ENCODE measurements at places on chromosomes 6 and 20. TPM values are rescaled to one million over a fixed set of nuclear protein-coding genes. Genes with fewer than 3 reads are reported as not detected.

Gene KCNK5
- 0.09 TPM for total RNA-seq

Gene MTFR2
- 0.30 TPM for total RNA-seq

DNA sequence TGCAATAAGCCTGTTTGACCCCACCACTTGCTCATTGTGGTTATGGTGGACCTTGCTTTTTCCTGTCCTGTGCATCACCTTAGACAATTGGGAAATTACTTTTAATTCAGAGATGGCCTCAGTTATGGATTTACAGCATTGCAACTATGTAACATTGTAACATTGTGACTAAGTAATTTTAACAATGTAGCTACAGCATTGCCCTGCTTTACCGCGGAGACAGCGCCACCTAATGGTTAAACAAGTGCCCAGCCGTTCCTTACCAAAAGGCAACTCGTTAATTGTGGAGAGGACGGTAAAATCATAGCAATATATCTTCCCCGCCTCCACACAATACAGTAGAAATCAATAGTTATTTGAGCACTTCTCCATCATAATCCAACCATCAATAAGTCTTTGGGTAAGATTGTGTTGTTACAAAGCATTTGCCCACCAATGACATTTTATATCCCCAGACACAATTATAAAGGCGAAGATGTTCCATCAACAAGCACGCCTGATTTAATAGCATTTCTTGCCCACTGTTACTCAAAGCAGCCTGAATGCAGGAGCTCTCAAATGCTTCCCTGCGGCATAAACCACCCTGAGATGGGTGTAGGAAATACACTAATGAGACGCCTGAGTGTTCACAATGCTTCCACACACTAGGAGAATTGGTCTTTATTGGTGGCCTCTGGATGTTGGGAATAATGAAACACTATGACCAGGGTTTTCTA is 93.7 kb downstream of the PROKR2 start:
- no peak for DNase-seq

- DNase-seq, result no peak
Observed at GRCh38 chr20:14113416-14113815, 118.1 kb downstream of the MACROD2 start.

Gene NR2E1
- not detected for total RNA-seq

DNA sequence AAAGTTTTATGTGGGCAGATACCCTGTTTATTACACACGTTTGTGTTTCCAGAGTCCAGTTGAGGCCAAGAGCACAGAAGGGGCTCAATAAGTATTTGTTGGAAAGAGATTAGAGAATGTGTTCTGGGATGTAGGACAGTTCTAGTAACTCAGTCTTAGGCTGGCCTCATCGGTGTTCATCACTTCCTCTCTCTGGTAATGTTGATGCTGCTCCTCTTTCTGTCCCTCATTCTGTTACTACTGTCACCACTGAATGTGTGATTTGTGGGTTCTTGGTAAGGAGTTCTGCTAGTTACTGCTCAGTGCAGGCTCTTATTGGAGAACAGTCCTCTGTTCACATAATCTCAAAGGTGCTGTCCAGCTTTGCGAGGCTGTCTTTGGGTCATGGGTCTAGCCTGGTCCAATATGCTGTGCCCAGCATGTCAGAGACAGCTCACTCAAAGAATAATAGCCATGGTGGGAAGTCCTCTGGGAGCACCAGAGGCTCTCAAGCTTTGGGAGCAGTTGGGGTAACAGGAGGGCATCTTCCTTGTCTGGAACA is 1.3 kb downstream of the RFPL4B start:
- DNase-seq, result no peak

DNA sequence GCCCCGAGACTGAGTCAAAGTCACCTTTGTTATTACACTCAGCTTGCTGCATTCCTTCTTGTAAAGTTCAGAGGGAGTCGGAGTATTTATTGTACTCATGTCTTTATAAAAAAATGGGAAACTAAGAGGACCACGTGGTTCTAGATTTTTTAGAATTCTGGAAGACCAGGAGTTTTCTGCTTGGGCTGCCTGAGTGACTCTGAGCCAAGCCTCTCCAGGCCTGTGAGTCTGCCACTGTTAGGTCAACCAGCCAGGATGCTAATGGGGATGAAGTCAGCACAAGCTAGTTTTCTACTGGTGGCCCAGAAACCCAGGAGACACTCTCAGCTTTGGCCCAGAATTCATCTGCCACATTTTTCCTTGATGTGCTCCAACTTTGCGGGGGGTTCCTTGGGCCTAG is 453.5 kb upstream of the SULF2 start:
- DNase-seq, result no peak

GRCh38 chr6:33392595-33392948 is 949 bp downstream of the KIFC1 start:
- no peak for DNase-seq

- DNase-seq, result no peak
Observed at GRCh38 chr6:136979206-136979605, 57.1 kb downstream of the SLC35D3 start.

- DNase-seq, result no peak
Observed at GRCh38 chr6:15672291-15672690, 9.5 kb upstream of the DTNBP1 start.

Gene JAG1
- total RNA-seq, result 38.5 TPM

- no peak for DNase-seq
Observed at GRCh38 chr6:36609582-36609981, 15.4 kb downstream of the SRSF3 start.

Gene SRSF12
- 0.29 TPM for total RNA-seq

DNA sequence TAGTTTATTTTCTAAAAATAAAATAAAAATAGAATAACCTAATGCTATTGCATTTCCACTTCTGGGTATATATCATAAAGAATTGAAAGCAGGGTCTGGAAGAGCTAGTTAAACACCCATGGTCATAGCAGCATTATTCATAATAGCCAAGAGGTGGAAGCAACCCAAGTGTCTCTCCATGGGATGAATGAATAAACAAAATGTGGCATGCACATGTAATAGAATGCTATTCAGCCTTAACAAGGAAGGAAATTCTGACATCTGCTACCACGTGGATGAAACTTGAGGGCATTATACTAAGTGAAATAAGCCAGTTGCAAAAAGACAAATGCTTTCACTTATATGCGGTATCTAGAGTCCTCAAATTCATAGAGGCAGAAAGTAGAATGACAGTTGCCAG is 130.8 kb downstream of the TIAM2 start:
- no peak for DNase-seq

DNA sequence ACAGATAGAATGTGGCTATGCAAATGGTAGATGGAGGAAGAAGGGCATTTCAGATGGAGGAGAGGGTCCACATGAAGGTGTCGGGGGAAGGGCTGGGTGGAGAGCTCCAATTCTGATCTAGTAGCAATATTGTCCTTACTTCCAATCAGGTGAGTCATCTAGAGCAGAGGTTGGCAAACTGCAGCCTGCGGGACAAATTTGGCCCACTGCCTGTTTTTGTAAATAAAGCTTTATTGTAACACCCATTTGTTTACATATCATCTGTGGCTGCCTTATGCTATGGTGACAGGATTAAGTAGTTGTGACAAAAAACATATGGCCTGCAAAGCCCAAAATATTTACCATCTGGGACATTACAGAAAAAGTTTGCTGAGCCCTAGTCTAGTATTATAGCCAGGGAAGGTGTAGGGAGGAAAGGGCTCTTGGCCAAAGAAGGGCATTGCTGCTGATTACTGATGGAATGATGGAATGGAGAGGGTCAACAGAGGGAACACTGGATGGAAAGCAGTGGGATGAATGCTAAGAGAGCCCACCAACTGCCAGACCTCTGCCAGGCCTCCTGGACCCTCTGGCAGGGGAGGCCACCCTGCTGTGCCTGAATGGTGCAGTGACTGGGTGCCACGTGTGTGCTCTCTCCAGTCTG is 79.8 kb downstream of the SLC22A23 start:
- no peak for DNase-seq

- no peak for DNase-seq
Observed at GRCh38 chr6:13517116-13517515, 29.7 kb upstream of the GFOD1 start.

DNA sequence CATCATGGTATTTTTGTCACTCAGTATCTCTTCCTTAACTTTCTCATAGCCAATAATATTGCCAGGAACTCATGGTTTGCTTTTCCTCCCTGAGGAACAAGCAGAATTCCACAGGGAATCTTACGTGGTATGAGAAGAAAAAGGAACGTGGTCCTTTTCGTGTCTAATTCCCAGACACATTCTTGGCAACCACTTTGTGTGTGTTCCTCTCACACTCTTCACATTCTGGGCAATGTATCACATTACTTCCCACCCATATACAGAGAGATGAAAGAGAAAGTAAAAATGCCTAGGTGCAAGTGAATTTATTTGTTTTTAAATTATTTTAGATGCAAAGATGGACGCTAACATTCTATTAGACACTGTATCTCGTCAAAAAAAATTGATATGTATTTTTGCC is 102.7 kb downstream of the PTPRK start:
- DNase-seq, result no peak

DNA sequence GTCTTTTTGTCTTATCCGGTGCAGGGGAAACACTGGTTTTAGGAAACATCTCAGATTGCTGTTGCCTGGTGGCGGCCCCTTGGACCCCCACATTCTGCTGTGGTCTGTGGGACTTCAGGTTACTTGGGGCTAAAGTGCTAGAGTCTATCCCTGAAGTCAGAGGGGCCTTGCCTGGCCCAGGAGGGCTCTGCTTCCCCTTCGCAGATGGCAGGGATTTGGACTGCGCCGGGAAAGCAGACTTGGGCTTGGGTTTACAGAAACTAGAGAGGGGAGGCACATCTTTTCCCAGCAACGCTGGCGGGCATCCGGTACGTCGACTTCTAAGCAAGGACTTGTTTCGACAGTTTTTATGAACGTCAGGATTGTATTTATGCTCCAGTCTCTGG is 17.5 kb downstream of the ZNF217 start:
- no peak for DNase-seq

- DNase-seq, result no peak
Observed at GRCh38 chr20:57326667-57327455, 2.7 kb upstream of the SPO11 start.

DNA sequence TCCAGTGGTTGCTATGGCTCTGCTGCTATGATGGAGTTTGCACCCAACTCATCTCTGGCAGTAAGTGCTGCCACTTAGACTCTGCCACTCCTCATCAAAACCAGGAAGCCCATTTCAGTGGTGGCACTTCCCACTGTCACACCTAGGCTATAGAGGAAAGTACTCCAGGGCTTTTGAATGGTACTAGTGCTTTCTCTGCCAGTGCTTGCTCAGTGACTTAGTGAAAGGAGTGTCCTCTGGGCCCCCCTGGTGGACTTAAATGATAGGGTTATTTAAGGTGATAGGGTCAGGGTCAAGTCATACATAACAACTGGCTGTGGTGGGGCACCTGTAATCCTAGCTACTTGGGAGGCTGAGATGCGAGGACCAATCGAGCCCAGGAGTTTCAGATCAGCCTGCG is 22.8 kb downstream of the FITM2 start:
- no peak for DNase-seq

Gene C2
- 93.8 TPM for total RNA-seq

Gene KPNA5
- 12.5 TPM for total RNA-seq

DNA sequence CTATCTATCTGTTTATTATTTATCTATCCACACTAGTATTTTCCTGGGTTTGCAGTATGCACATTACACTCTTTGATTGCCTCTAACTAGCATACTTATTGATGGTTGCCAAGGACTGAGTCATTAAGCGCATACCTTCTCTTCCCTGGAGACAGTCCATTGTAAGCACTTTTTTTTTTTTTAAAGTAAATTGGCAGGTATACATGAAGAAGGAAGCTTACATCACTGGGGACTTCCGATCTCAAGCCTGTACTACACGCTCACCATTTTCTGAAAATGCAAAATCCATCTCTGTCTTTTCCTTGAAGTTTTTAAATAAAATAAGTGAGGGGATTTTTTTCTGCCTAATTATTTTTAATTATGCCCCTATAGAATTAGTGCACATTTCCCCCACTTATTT is 63.5 kb downstream of the HMGN3 start:
- no peak for DNase-seq

DNA sequence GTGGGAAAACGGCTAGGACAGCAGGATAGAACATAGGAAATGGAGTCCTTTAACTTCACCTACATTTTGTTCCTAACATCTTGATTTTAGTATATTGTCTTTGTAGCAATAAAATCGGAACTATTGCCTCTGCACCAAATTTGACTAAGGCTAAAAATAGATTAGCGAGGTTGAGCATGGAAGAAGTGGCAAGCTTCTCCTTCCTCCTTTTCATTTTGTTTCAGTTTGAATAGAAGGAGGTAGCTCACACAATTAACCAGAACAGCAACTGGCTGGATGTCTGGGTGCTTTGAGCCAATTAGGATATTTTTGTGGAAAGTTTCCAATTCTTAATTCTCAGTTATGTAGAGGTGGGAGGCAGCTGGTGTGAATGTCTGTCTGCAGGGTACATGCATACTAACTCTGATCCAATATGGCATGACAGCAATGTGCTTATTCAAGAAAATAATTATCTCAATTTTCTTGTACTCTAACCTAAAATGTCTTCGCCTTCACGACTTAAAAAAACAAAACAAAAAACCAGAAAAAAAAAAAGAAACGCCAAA is 3.1 kb upstream of the HECA start:
- no peak for DNase-seq

Measured in heart left ventricle (tissue), 16 donors.